Spleen (tissue), 13 donors: ENCODE measurements at places on chromosomes 16 and 17.

GRCh38 chr16:79914961-79915720 lies 314.6 kb upstream of the MAF start:
- no peak for DNase-seq

- DNase-seq, result no peak
These were observed 40.1 kb upstream of the RBBP6 start for GRCh38 chr16:24499193-24499814.

GRCh38 chr16:62077998-62078397 lies 41.8 kb upstream of the CDH8 start:
- no peak for DNase-seq

- no peak for DNase-seq
These were observed 22.6 kb downstream of the MXRA7 start for GRCh38 chr17:76688165-76688622.

DNA sequence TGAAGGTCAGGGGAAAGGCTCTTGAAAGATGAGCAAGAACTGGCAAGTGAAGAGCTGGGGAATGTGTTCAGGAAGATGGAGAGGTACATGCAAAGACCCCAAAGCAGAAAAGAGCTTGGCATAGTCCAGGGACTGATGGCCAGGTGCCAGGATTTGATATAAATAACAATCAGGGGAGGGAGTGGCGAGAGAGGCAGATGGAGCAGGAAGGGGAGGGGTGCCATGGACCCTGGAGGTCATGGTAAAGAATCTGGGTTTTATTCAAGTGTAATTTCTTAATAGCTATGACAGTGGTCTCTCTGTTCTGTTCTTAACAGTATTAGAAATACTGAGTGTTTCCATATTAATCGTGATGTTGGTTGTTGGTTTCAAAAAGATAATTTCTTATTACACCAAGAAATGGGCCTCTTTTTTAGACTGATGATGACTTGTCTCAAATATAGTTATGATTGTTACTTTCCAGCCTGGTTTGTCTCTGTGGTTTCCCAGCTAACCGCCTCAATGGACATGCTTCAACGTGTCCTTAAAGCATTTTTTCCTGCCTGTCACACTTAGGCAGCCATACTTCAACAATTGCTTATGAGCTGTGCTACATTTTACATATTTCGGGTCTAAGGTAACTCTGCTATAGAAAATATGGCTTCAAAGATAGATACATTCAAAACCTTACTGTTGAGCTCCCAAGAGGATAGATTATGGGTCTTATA lies 49.4 kb downstream of the MYH10 start:
- DNase-seq, result no peak

- DNase-seq, result no peak
These were observed 3.6 kb downstream of the TMEM220 start for GRCh38 chr17:10726196-10726595.

- no peak for DNase-seq
These were observed 62.2 kb downstream of the UTP18 start for GRCh38 chr17:51322390-51323029.

- DNase-seq, result no peak
These were observed 6.7 kb downstream of the HS3ST3B1 start for GRCh38 chr17:14307560-14308024.

GRCh38 chr16:14955546-14956231 lies 18.4 kb downstream of the NPIPA1 start:
- DNase-seq, result no peak

DNA sequence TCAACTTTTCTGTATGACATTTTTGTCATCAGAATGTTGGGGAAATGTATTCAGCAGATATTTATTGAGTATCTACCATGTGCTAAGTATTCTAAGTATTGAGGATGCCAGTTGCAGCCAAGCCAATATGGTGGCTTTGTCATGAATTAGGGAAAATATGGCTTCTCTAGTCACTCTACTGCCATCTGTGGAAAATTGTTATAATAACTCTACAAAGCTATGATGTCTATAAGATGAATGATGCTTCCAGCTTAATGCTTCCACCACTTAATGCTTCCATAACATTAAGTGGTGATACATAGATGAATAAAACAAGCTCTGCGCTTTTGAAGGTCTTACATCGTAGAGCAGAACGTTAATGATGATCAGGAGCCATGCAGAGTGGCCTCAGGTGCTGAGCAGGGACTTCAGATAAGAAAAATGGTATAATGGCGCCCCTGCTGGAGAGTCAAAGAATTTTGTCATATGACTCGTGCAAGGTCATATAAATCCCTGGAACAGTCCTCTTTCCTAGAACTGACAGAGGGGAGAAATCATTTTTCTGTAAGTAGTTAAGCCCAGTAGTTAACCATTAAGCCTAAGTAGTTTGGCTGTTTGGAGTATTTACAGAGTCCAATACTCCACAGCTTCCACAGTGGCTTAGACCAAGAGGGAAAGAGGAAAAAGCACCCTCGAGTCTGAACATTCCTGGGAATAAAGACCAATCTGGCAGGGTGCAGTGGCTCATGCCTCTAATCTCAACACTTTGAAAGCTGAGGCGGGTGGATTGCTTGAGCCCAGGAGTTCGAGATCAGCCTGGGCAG lies 2.7 kb upstream of the TMIGD1 start:
- no peak for DNase-seq

GRCh38 chr16:86375851-86376250 lies 134.5 kb upstream of the FOXF1 start:
- no peak for DNase-seq

DNA sequence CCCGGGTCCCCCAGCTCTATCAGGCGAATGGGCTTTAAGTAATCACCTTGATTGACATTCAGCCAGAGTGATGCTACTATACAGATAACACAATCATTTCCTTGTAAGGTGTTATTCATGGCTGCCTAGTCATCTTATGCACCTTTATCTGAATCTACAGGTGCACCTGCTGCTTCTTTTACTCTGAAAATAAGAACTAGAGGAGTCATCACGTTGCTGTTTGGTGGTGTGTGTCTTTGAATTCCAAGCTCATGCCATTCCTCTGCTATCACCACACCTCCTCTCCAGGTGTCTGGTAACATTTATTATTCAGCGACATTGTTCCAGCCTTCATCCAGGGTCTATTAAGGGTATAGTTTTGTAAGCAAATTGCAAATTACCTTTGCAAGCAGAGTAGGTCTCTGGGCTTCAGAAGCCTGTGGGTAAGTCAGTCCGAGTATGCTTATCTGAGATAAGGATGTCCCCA lies 51.9 kb downstream of the NOS2 start:
- DNase-seq, result no peak

DNA sequence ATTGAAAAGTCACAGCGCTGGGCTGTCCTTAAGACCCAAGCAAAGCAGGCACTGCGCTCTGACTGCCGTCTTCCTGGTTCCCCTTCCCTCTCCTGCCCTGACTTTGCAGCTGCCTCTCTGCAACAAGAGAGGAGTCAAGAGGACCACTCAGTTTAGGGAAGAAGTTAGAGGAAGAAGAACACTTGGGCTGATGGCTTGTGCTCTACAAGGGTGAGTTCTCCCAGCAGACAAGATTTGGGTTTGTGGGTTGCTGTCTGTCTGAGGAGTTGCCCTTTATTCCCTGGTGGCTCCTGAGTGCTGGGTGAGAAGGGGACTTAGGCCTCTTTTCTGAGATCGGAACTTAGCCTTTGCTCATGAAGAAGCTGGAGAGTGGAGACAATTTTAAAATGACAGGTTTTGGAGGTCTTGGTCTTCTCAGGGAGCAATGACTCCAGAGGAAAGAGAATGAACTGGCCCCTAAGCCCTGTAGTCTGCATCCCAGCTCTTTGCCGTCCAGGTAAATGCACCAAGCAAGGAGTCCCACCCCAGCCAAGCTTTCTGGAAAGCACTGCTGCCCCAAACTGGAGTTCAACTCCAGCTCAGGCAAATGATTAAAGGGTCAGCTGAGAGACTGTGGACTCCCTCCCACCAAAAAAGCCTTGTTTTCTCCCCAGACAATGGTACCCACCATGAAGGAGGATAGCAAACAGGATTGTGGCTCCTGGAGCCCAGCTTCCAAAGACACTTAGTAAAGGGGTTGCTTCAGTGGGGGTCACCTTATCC lies 2.7 kb upstream of the HOXB9 start:
- no peak for DNase-seq

GRCh38 chr16:68834550-68834949 lies 8.8 kb upstream of the TANGO6 start:
- no peak for DNase-seq

DNA sequence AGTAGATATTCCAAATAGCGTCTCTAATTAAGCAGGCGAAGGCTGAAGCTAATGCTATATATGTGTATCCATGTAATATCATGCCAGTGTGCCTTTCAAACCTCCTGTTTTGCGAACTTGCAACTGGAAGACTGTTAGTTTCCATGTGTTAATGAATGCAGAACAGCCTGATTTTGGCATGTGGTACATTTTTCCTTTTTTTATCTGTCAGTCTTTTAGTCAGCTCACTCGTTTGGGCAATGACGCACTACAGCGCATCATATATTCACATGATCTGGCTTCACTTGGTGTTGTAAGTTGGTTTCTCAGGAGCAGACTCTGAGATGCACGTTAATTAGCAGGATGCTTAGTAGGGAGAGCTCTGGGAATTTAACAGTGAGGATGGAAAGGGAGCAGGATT lies 210.4 kb upstream of the CA10 start:
- no peak for DNase-seq

- no peak for DNase-seq
These were observed 353.9 kb downstream of the CPPED1 start for GRCh38 chr16:12449795-12450194.

- DNase-seq, result no peak
These were observed 20.1 kb downstream of the SIAH1 start for GRCh38 chr16:48365025-48365600.

DNA sequence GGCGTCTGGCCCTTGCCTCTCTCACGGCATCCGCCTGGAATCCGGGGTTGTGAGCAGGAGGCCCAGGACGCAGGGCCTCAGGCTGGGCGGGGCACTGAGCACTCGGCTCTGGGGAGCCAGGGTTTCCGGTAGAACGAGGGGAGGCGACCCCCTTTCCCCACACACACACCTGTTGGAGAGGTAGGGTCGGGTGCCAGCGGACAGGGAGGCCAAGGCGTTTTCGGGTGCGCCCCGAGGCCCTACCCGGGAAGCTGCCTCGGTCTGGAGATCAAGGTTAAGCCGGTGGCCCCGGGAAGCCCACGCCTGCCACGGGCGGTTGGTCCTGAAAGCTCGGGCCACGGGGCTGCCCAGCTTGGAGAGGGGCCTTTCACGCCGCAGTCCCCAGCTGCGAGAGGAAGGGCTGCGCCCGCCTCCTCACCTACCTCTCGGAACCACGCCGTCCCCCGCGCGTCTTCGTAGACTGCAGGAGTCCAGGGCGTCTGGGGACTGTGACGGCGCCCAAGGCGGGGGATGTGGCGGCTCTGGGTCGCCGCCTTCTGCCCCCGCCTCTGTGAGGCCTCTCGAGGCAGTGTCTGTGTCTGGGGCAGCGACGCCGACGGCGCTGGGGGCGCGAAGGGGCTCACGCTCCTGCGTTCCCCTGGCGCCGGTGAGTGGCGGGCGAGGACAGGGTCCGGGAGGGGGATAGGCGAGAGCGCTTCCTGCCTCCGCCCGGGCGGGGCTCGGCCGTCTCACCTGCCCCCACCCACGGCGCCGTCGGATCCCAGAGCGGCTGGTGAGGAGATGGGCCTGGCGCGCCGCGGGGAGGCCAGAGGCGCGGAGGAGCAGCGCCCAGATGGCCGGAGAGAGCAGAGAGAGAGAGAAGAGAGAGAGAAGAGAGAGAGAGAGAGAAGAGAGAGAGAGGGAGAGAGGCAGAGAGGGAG lies 20.3 kb upstream of the HOXB9 start:
- no peak for DNase-seq

GRCh38 chr16:58843675-58844074 lies 109.6 kb upstream of the GOT2 start:
- no peak for DNase-seq

DNA sequence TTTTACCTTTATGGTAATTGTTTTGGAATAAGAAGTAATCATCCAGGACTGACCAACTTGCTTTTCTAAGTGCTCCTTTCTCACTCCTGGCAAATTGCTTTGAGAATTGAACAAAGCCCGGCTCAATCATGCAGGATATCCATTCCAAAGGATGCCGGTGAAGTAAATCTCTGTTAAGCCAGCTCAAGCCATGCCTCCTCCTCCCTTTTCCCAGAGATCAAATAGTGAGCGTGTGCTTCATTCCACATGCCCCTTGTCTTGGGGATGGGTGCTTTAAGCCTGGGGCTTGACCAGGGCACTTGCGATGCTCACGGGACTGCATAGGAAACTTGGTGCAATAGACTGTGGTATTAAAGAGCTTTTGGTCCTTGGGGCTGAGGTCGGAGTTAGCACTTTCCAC lies 90.7 kb downstream of the UTP18 start:
- DNase-seq, result no peak

DNA sequence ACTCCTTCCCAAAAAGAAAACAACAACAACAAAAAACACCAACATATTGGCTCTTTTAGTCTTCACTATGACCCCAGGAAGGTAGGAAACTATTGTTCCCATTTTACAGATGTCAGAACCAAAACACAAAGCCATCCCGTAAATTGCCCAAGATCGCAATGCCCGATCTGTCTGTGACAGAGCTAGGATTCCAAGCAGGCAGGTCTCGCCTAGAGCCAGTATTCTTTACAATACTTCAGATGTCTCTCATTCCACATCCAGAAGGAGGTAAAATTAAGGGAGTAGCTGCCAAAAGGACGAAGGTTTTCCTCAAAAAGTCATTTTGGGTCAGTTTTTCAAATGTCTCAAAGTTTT lies 21.7 kb downstream of the GRB2 start:
- DNase-seq, result no peak

DNA sequence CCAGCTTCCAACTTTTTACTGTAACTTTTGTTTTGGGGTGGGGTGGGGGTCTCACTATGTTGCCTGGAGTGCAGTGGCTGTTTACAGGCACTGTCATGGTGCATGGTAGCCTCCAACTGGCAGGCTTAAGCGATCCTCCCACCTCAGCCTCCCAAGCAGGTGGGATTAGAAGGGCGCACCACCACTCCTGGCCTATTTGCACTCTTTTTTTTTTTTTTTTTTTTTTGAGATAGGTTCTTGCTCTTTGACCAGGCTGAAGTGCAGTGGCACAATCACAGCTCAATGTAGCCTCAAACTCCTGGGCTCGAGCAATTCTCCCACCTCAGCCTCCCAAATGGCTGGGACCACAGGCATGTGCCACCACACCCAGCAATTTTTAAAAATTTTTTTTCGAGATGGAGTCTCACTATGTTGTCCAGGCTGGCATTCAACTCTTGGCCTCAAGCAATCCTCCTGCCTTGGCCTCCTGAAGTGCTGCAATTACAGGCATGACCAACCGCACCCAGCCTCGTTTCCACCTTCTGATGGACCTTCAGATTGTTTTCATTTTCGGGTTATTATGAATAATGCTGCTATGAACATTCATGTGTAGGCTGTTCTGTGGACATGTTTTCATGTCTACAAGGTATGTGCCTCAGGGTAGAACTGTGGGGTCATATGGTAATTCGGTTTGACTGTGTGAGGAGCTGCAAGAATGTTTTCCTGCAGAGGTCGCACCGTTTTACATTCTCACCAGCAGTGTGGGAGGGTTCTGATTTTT lies 10.9 kb downstream of the TRAP1 start:
- DNase-seq, result no peak

- no peak for DNase-seq
These were observed 20.6 kb downstream of the MAP2K4 start for GRCh38 chr17:12041312-12041711.

DNA sequence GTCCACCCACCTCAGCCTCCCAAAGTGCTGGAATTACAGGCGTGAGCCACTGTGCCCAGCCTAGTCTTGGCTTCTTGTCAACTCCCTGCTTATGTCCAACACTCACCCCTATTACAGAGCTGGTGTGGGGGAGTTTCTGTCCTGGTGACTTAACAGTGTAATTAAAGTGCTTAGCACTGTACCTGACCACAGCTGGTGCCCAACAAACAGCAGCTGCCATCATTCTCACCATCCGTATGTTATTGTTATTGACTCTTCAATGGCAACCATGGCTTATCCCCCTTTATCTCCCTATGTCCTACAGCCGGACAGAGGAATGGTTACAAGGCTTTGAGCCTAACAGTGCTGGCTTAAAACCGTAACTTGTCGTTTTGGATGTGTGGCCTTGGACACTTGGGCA lies 17.0 kb upstream of the BRCA1 start:
- DNase-seq, result no peak
